ENCODE measurements at places on chromosomes 12 and 14.

DNA sequence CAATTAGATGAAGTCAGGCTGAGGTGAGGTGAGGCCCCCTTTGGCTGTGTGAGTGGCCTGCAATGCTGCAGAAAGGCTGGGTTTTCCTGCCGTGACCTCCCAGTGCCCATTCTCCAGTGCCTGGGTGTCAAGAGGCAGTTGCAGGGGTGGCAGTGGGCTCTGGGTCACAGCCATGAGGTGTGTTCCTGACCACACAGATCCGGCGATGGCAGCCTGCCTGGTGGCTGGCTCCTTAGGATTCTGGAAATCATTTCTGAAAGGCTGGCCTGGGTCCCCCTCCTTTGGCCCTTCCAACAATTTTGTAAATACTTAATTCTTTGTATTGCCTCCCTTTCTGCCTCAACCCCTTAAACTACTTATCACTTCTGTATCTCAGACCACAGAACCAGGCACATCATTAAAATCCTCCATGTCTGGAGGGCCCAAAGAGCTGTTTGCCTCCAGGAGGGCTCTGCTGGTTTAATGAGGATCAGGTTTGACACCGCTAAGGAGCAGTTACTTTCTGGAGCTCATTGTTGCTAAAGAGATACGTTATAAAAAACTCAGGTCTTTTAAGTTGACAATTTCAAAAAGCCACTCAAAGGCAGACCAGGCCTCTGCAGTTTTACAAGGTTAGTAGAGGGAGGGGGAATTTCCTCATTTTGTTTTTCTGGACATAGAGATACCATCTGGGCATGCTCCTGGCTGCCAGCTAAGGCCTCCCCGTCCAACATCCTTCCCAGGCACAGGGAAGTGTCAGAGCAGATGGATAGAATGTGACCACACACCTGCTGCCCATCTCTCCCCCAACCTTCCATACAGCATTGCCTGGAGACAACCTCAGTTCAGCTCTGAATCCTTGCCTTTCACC, 204.4 kb downstream of the FOXN3 start:
- DNase-seq: peak; percentile 97

- DNase-seq: no peak
Measured at GRCh38 chr14:59438195-59438647, 27.0 kb downstream of the GPR135 start.

DNA sequence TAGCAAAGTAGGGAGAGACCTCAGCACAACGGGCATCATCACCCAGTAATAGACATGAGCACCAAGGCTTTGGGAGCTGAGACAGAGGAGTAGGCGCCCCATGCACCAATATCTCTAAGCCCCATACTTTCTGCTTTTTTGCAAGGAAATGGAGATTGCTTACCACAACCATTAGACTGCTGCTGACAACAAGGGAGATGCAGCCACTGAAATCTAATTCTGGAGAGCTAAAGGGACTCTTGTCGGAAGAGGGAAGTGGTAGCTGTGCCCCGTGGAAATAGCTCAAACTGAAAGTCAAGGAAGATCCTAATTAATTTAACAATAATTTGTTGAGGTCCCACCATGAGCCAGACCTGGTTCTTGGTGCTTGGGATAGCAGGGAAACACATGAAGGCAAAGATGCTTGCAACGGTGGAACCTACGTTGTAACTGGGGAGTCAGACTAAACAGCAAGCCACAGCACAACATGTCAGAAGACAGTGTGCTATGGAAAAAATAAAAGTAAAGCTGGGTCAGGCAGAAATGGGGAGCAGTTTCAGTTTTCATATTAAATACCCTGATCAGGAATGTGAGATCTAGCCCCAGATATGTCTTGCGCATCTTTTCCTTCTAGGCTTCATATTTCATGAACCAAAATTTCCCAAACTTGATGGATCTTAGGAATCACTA, 1131.0 kb downstream of the BCL11B start:
- DNase-seq: no peak

DNA sequence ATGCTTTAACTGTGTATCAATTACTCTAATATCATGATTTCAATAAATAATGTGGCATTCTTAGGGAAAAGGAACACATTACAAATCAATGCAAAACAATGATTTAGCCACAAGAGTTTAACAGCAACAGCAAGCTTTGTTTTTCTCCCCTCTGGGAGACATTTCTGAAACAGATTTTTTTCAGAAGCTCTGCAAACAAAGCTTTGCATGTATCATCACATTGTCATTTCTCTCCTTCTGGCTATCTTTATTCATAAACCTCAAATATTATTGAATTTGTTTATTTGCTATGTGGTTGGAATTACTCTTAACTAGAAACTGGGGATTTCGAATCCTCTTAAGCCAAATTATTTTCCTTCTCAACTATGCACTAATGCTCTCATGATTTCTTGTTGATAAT, 278.4 kb upstream of the ATXN7L3B start:
- DNase-seq: no peak

DNA sequence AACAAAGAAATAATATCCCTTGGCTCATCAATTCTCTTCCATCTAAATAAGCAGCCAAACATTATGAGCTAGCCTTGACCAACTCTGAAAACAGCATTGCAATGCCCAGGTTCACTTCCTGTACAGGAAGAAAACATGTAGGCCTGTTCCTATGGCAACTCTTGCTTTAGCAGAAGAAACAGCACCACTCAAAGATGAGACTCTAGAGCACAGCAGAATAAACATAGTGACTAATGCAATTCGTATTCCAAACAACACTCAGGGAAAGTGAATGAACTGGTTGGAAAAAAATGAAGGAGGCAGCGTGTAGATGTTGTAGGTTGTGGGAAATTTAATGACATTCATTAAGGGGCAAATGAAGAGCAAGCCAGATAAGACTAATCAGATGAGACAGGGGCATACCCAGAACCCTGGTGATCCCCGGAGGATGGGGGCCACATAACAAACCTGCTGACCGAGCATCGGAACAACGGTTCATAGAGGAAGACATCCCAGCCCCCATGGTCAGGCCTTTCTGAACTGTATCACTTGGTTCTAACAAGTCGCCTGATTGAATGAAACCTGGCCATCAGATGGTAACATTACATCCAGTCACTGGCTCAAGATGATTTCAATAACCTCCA, 9.0 kb downstream of the ARHGDIB start:
- DNase-seq: no peak

DNA sequence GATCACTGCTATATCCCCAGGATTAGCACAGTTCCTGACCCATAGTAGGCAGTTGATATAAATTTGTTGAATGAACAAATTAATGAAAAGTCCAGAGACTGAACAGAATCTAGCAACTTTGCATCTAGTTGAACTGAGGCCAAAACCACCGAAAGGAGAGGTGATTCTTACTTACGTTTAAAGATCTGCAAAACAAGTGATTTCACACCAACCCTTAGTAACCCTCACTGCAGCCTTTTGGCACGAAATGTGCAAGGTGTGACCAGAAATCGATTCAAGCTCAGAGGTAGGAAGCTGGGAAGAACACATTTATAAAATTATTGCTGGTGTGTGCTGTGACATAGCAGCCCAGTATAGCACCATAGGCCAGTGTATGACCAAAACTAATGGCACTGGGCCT, 70.8 kb downstream of the SUDS3 start:
- DNase-seq: no peak

DNA sequence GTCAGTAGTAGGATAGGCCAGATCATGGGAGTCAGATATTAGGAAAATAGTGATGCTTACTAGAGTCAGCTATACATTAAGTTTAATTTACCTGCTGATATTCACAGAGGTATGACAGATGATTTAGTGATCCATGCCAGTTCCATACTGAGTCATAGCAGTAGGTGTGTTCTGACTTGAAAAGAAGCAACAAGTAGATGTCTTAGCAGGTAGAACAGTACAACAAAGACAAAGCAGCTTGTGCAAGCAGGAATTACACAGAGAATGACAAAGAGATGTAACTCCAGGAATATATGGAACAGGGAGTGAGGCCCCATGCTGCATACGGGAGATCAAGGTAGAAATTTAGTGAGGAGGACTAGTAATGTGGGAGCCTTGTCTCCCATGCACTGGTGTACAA, 556.9 kb downstream of the SLC16A7 start:
- no peak for DNase-seq
